ENCODE measurements at places on chromosomes 1 and 21.

DNA sequence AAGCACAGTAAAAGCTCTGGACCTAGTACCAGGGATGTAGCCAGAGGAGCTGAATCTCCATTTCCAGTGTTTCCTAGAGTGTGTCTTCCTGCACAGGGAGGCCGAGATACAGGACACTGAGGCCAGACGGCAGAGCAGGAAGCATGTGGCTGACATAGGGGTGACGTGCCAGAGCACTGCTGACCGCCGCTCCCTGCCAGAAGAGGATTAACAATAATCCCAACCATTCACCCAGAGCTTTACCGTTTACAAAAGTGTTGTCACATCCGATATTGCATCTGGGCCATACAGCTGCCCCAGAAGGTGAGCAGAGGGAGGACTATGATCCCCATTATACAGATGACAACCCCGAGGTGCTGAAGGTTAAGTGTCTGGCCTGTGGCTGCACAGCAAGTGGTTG, 5.8 kb upstream of the CLDN19 start:
- no peaks in the 10 kb centered on the region for H3K36me3 ChIP-seq
- peaks cover 6% of the 10 kb centered on the region for H3K4me1 ChIP-seq
- no peak overlapping the region for H3K27ac ChIP-seq
- no peak overlapping the region for H3K4me3 ChIP-seq

DNA sequence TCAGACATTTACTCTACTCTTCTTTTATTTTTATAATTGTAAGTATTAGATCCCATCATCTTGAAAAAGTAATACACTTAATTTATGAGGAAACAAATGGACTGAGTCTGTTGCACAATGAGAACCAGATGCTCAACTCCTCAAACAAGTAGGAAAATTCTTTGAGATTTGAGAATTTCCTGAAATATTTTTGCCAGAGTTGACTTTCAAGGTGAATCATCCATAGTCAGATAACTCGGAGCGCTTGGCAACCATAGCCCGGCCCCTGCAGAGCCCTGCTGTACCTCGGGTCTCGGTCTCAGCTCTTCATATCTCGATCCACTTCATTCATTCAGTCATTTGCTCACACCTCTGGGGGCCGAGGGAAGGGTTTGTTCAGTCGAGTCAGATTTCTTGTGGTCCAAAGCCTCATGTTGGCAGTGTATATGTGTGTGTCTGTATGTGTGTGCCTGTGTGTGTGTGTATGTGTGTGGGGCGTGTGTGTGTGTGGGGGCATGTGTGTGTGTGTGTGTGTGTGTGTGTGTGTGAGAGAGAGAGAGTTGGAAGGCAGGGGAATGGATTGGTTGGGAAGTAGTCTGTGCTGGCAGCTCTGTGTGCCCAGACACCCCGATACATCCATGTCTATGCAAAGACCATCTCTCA, 18.1 kb upstream of the PCP4 start:
- no peaks in the 10 kb centered on the region for H3K36me3 ChIP-seq
- no peak overlapping the region for H3K27ac ChIP-seq
- no peak for DNase-seq
- H3K4me3 ChIP-seq: no peak overlapping the region

DNA sequence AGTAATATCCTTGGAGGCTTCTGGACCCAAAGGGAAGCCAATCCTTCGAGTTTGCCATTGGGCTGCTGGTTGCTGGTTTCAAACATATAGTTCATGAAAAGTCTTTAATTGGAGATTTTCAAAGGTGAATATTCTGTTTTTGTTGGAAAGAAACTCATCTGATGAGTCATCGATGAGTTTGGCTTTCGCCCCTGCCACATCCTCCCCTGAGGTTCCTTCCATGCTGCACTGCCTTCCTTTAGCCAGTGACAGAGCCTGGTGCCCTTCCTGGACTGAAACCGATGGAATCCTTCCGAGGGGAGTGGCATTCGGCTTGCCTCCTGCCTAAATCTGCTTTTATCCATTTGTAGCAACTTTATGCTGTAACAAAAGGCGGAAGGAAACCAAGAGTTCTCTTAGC, 550.0 kb downstream of the KIF26B start:
- H3K4me1 ChIP-seq: no peaks in the 10 kb centered on the region
- H3K27ac ChIP-seq: no peak overlapping the region
- peak; percentile 16 for DNase-seq
- H3K36me3 ChIP-seq: no peaks in the 10 kb centered on the region
- no peak overlapping the region for H3K4me3 ChIP-seq
- no peaks in the 10 kb centered on the region for H3K27me3 ChIP-seq

DNA sequence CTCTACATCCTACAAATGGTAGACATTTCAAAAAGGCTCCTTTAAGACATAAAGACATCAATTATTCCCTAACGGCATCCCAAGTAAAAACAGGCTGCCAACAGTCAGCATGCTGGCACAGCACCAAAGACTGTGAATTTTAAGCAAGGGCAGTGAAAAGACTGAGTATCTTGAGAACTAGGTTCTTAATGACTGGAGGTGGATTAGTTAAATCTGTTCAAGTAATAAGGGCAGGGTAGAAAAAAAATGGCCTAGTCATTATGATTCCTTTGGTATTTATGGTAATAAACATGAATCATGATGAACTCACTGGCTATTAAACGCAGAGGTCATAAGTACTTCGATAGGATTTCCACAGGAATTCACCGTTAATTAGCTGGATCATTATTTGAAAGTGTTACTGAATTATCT, 75.2 kb downstream of the KIFAP3 start:
- no peak for DNase-seq
- no peaks in the 10 kb centered on the region for H3K27me3 ChIP-seq
- peaks cover 5% of the 10 kb centered on the region for H3K36me3 ChIP-seq
- H3K4me3 ChIP-seq: no peak overlapping the region
- no peak overlapping the region for H3K27ac ChIP-seq
- no peaks in the 10 kb centered on the region for H3K4me1 ChIP-seq

DNA sequence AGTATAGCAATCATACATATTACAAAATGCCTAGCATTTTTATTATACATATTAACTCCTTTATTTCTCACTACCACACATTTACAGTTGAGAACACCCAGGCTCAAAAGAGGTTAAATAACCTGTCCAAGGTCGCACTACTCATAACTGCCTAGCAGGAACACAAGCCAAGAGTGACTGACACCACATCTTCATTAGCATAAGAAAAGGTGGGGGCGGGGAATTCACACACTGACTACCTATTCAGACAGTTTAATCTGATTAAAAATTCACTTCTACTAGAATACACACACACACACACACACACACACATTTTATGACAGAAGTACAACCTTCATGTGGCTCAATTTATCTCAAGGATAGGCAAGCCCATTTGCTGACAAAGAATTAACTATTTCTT, 77.8 kb upstream of the CACHD1 start:
- no peaks in the 10 kb centered on the region for H3K27me3 ChIP-seq
- no peak overlapping the region for H3K27ac ChIP-seq
- no peak for DNase-seq
- no peaks in the 10 kb centered on the region for H3K4me1 ChIP-seq
- no peak overlapping the region for H3K4me3 ChIP-seq

GRCh38 chr1:10113501-10113900, 80.7 kb downstream of the UBE4B start:
- no peak overlapping the region for H3K27ac ChIP-seq
- DNase-seq: no peak
- no peak overlapping the region for H3K4me3 ChIP-seq
- H3K36me3 ChIP-seq: peaks cover 93% of the 10 kb centered on the region

DNA sequence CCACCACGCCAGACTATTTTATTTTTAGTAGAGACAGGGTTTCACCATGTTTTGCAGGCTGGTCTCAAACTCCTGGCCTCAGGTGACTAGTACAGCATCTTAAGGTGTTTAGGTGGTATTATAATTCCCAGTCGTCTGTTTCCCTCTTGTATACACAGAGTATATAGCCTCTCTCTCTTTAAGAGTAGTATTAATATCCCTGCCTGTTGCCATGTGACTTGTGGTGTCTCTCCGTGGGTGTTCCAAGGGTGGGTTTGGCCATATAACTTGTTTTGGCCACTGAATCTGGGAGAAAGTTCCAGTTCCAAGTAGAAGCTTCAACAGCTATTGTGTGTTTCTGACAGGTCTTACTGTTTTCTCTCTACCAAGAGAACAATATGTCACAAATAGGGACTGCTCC, 29.6 kb downstream of the EPS15 start:
- DNase-seq: no peak
- H3K27ac ChIP-seq: peak overlapping the region; percentile 71
- no peaks in the 10 kb centered on the region for H3K36me3 ChIP-seq
- peaks cover 87% of the 10 kb centered on the region for H3K4me1 ChIP-seq

DNA sequence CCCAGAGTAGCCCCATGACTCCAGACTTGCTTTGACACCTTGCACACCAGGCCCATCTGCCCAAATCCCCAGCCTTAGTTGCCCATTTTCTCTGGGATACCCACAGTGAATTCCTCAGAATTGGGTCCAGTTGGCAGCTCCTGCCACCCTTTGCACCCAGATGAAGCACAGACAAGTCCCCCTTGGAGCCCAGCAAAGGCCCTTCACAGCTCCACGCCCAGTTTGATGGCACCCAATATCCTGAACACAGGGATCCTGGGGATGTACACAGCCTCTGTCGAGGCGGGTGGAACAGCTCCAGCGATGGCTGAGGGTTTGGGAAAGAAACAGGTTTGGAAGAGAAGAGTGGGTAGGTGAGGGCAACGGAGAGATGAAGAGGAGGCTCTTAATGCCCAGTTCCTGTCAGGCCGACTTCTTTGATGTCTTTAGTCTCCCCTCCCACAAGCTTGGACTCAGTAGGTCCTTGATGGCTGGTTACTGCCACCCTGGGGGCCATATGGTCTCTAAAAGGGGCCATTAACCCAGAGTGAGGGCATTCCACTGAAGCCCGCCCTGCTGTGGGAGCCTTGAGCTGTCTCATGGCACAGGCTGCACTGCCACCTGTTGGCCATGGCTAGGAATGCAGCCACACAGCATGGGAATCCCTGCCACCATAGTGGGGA, 21.7 kb downstream of the TMEM53 start:
- no peak overlapping the region for H3K4me3 ChIP-seq
- no peak overlapping the region for H3K27ac ChIP-seq
- DNase-seq: peak; percentile 93
- no peaks in the 10 kb centered on the region for H3K27me3 ChIP-seq

GRCh38 chr1:110475362-110476027, 24.5 kb downstream of the PROK1 start:
- no peaks in the 10 kb centered on the region for H3K36me3 ChIP-seq
- no peak overlapping the region for H3K4me3 ChIP-seq
- H3K27me3 ChIP-seq: no peaks in the 10 kb centered on the region
- no peak overlapping the region for H3K27ac ChIP-seq
- peak; percentile 52 for DNase-seq

- H3K4me3 ChIP-seq: no peak overlapping the region
- no peaks in the 10 kb centered on the region for H3K36me3 ChIP-seq
- no peak overlapping the region for H3K27ac ChIP-seq
- no peak for DNase-seq
- H3K27me3 ChIP-seq: peaks cover 100% of the 10 kb centered on the region
- peaks cover 41% of the 10 kb centered on the region for H3K4me1 ChIP-seq
Observed at GRCh38 chr1:170666541-170667254, 2.8 kb downstream of the PRRX1 start.

DNA sequence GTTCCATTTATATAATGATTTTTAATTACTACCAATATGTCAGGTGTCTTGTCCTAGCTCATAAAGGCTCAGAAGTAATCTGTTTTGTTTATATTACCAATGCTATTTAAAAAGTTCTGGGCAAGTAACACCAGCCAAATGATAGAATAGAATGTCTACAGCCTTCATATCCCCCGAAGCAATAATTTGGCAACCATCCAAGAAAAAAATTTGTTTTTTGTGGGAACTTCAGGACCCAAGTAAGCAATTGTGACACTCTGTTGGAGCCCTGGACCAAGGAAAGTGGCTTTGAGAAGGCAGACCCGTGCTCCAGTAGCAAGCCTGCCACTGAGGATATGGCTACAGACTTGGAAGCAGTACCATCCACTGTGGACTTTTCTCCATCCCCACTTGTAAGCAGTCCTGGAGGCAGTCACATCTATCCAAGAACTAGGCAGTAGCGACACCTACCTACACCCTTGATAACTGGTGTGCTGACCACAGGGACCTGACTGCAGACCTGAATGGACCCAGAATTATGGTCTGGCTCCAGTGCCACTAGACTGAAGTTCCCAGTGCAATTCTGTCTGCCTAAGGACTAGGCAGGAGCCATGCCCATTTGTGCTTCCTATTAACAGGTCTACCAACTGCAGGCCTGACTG, 870.7 kb upstream of the ADGRL2 start:
- H3K4me3 ChIP-seq: no peak overlapping the region
- no peaks in the 10 kb centered on the region for H3K36me3 ChIP-seq
- DNase-seq: no peak
- no peak overlapping the region for H3K27ac ChIP-seq
- H3K27me3 ChIP-seq: no peaks in the 10 kb centered on the region

DNA sequence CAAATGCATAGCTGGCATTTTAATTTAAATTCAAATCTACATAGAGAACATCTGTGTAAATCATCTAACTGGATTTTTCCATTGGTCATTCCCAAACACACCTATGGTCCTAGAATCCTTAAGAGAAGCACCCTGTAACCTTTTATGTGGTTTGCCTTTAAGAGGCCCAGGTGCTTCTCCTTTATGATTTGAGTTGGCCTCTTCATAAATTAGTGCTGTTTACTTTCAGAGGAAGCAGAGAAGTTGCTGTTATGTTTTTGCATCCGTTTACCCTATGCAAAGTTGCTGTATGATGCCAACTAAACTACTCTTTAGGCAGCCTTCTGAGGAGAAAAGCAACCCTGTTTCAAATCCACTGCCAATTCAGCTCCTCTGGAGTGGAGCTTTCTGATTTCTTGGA, 193.8 kb downstream of the HS2ST1 start:
- H3K27me3 ChIP-seq: no peaks in the 10 kb centered on the region
- H3K4me1 ChIP-seq: no peaks in the 10 kb centered on the region
- no peak overlapping the region for H3K27ac ChIP-seq
- peaks cover 19% of the 10 kb centered on the region for H3K36me3 ChIP-seq
- no peak overlapping the region for H3K4me3 ChIP-seq
- DNase-seq: no peak

DNA sequence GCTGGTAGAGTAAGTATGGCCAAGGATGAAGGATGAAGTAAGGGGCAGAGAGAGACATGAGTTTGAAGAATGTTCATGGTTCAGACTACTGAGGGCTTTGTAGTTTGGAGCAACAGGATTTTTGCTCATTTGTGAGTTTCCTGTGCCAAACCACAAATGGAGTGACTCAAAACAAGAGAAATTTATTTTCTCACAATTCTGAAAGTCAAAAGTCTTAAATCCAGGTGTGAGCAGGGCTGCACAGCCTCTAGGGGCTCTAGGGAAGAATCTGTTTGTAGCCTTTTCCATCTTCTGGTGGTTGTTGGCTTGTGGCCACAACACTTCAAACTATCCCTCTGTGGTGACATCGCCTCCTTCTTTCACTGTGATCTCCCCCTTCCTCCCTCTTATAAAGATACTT, 58.9 kb downstream of the RHOU start:
- H3K27me3 ChIP-seq: no peaks in the 10 kb centered on the region
- H3K4me3 ChIP-seq: no peak overlapping the region
- no peaks in the 10 kb centered on the region for H3K4me1 ChIP-seq
- no peak for DNase-seq
- H3K36me3 ChIP-seq: no peaks in the 10 kb centered on the region
- H3K27ac ChIP-seq: no peak overlapping the region
